ENCODE measurements at places on chromosomes 1 and 21. TPM values are rescaled to one million over a fixed set of nuclear protein-coding genes. Genes with fewer than 3 reads are reported as not detected.
A peak's percentile ranks its signal among the peaks of the same experiment; 100 is the strongest.

Gene CD1B
- not detected for total RNA-seq

Gene C1orf167
- total RNA-seq: 1.4 TPM

DNA sequence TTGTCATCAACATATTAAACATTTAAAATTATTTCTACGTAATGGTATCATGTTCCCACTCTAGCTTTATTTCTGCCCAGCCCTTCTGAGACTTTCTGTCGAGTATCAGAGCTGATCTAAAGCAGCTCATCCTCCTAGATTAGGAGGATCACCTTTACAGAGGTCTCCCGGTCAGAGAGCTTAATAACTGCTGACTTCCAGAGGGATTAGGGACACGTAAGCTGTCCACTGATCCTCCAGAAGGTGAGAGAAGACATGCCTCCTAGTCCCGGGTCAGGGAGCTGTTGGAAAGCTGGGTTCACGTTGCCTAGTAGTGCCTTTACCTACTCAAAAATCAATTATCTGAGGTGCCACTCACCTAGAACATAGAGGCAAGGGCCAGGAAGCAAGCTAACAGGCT is 31.2 kb upstream of the NADK start:
- no peak for ATAC-seq

DNA sequence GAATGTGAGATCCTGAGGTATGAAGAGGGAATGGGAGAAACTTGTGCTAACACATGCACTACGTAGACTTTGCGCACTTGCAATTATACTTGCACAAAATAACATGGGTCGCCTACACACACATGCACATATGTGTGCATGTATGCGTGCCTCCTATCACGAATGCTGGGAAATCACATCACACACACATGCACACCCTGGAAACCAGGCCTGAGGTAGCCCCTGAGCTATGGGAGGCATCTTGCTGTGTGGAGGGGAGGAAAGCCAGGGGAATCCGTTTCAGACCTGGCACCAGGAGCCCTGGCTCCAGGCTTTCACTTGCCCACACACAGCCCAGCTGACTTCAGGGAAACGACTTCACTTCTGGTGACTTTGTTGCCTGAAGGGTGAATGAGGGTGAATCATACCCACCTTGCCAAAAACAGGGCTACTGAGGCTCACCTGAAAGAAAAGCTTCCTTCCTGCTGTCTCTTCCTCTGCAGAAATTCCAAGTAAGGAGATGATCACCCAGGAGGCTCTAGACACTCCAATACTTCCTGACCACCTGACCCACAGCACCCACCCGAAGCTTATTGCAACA is 136.0 kb upstream of the NGF start:
- no peak for ATAC-seq

- no peak for ATAC-seq
Measured at GRCh38 chr1:38787041-38787440, 72.5 kb downstream of the RRAGC start.

GRCh38 chr1:212313616-212314015 is 28.4 kb downstream of the PPP2R5A start:
- no peak for ATAC-seq

Gene CYP4Z1
- total RNA-seq: 1.2 TPM

Gene CNN3
- total RNA-seq: 145 TPM

Gene ATP1A4
- total RNA-seq: not detected

DNA sequence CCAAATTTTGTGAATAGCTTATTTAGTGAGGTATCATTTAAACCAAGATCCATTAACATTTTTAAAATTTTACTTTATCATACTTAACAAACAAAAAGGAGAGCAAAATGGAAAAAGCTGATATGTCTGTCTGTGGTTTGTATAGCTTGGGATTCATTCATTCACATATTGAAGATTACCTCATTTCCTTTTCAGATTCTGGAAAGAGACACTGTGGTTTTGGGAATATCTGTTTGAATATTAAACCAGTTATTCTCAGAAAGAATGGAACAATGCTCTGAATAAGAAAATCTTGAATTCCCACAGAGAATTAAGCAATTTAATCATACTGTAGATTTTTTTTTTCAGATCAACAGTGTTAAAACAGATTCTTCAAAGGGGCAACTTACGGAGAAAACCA is 93.8 kb upstream of the PRDX6 start:
- ATAC-seq: no peak

Gene C1orf174
- total RNA-seq: 35.3 TPM

DNA sequence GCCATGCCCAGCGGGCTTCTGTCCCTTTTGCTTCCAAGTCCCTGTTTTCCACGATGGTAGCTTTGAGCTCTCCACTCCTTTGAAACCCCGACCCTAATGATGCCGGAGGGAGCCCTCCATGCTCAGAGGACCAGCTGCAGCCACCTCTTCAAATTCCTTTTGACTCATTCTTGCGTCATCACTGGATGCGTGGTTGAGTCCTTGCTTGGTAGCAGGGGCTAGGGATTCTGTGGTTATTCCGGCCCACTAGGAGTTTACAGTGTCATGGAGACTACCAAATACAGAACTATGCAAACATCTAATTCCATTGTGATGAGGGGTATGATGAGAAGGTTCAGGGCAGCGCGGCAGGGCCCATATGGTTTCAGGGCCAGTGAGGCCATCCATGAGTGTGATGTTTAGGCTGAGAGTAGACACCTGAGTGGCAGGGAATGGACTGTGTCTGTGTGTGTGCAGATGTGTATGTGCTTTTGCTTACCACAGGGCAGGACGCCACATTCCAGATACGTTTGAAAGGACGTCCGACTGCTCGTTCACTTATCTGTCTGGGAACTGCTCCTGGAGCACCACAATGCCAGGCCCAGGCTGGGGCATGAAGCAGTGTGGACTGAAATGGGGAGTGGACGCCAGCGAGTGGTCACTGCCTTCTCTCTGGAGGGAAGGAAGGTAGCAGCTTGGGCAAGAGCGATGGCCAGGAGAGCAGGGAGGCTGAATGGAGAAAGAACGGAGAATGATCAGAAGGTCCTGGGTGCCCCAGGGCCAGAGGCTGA is 30.4 kb upstream of the ZBTB21 start:
- peak; percentile 46 for ATAC-seq

Data from gastroesophageal sphincter (tissue), 4 donors.